ENCODE measurements at places on chromosomes 6 and 20.

DNA sequence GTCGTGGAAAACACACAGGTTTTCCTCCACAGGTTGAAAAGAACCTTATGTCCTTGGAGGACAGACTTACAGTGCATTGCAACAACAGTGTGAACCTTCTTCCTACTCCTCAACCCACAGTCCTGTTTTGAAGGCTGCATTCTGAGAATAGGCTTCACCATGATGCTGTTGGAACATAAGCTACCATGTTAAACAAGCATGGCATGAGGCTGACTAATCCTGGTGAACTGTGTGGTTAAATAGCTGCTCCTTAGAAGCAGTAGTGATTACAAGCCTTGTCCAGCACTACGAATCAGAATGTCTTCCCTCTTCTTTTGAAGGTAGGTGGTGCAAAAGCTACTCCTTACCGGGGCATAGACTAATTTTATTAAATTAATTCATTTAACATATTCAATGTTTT is 368.5 kb upstream of the EPHA7 start:
- no peak for DNase-seq

GRCh38 chr6:168097621-168098430 is 18.8 kb upstream of the FRMD1 start:
- no peak for DNase-seq

DNA sequence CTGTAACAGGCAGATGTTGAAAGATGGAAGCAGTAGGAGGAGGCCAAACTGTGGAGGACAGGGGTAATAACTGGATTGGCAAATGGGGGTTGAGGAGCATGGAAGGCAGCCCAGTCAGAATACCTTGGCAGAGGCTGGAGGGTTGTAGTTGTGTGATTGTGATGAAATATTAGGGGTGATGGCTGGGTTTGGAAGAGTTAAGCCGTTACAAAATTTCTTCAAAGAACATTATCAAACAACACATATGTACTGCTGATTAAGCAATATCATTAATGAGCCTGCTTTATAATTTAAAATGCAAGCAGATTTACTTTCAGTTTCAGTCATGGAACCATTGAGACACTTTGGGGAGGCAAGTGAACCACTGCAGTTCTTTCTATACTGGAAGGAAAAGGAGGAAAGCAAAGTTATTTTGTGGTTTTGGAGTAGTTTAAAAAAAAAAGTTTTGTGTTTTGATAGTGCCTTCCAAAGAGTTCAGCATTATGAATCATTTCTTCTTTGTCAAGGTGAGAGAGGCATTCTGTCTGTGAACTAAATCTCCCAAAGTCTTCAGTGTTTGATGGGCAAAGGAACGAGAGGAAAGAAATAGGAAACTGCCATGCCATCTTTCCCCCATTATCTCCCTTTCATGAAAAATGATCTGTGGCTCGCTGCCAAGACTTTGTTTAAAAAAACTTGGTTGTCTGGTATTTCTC is 20.7 kb downstream of the FOXO3 start:
- peak; percentile 82 for DNase-seq

DNA sequence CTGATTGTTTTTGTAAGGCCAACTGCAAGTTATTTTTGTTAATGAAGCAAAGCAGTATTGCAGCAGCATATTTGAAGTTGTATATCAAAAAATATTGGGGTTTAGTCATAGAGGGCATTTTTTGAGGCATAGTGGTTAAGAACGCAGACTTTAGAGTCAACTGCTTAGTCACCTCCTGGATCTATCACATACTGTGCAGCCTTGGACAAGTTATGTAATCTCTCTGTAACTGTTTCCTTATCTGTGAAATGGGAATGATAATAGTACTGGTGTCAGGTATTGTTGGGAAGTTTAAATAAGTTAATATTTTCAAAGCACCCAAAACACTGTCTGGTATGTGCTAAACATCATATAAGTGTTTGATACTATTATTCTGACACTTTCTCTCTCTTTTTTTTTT is 27.2 kb upstream of the EFHC1 start:
- DNase-seq, result no peak

DNA sequence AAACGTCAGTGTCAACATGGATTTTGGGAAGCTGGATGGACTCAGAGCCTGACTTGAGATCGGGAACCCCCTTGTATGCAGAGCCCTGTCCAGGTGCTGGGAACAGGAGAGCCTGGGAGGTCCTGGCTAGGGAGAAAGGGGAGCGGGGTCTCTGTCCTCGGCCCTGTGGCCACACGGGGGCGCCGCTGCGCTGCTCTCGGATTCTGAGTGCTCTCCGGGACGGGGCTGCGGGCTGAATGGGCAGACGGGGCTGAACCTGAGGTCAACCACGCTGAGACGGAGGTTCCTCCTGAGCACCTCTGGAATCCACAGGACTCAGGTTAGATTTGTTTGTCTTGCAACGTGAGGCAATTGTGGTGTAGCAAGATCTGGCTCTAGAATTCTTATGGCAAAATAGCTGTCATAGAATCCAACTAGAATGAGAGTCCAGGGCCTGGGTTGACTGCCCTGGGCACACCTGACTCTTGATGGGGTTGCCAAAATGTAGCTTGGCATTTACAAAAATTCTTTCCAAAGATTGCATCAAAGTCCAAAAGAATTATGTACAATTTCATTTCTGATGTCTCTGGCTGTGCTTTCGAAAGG is 20.6 kb upstream of the HLA-F start:
- DNase-seq, result no peak

DNA sequence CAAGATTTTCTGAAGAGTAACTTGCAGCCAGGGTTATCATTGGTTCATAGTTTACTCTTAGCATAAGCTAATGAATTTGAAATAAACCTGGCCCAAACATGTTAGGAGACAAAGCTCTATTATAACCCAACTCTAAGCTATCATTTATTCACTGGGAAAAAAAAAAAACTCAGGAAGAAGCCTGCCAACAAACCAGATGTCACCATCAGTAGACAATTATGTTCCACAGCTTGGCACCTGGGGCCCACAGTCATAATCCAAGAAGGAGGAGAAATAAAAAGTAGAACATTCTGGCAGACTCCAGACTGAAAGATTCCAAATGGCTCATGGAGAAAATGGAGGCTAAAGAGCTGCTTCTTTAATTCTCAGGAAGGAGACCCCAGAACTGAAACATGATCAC is 100.0 kb upstream of the CNR1 start:
- no peak for DNase-seq

- no peak for DNase-seq
Observed at GRCh38 chr6:109255946-109256640, 126.2 kb downstream of the CD164 start.

DNA sequence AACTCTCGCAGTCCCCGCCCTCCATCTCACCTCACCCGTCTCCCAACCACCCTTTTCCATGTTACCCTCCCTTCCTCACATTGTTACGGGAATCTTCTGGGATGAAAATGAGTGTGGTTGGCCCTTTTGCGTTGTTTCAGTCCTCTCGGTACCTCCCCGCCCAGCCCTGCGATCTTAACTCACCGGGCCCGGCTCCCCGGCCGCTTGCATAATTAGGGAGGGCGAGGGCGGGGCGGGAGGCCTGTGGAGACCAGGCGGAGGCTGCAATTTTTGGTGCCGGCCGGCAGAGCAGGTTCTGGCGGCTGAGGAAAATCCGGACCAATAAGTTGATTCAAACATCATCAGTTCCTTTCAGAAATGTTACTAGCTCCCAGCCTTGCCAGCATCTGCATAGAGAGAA is 25.2 kb downstream of the TFAP2B start:
- DNase-seq, result no peak

- no peak for DNase-seq
Observed at GRCh38 chr6:156174031-156174890, 602.9 kb upstream of the ARID1B start.
